Memory B cell (primary cell): ENCODE measurements at places on chromosomes 2 and 18.

GRCh38 chr2:86107031-86107430, 996 bp downstream of the PTCD3 start:
- H3K27ac ChIP-seq: peak overlapping the region; percentile 99
- H3K27me3 ChIP-seq: no peaks in the 10 kb centered on the region
- DNase-seq: no peak

DNA sequence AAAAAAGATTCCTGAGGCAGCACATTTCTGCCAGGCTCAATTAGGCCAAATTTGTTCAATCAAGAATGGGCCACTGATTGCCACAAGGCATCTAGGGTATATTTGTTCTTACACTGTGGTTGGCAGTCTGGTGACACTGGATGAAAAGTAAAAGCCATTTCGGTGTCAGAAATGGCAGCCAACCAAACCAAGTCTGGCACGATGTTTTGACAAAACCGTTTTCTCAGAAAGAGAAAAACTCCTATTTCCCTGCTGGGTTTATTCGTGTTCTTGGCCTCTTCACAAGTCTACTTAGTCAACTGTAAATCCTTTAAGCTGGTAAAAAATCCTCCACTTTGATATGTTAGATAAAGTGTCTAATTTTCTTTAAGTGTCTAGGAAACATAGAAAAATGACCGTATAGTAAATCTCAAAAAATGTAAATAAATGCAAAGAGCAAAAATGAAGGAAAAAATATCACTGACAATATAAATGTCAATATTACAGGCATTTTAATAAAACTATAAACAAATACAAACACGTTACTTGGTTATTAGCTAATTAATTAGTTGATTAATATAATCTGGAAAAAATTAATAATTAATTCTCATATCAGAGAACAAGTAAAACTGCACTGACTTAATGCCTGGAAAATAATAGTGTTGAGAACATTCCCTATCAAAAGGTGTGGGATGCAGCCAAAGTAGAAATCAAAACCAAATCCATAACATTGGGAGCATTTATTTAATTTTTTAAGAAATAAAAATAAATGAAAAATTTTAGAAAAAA, 182.0 kb upstream of the ZNF804A start:
- no peaks in the 10 kb centered on the region for H3K27me3 ChIP-seq
- no peaks in the 10 kb centered on the region for H3K36me3 ChIP-seq
- no peak overlapping the region for H3K27ac ChIP-seq
- H3K4me1 ChIP-seq: no peaks in the 10 kb centered on the region

GRCh38 chr18:10304853-10305252, 149.6 kb upstream of the APCDD1 start:
- H3K27me3 ChIP-seq: no peaks in the 10 kb centered on the region
- H3K36me3 ChIP-seq: no peaks in the 10 kb centered on the region
- no peaks in the 10 kb centered on the region for H3K4me1 ChIP-seq
- no peak overlapping the region for H3K4me3 ChIP-seq

DNA sequence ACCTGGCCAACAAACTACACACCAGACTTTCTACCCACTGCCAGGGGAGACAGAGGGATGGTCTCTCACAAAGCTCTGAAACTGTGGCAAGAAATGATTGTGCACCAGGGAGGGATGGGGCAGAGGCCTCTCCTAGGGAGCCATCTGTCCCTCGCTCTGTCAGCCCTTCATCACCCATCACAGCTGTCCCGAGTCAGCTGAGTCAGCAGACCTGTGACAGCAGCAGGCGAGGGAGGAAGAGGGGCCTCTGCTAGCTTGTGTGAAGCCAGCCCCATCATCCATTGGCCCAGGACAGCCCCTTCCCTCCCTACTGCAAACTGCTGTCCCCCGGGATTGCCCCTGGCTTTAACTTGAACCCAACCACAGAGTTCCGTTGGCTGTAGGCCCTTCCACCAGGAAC, 5.0 kb downstream of the SH2D6 start:
- no peak overlapping the region for H3K4me3 ChIP-seq
- no peaks in the 10 kb centered on the region for H3K27me3 ChIP-seq
- H3K27ac ChIP-seq: no peak overlapping the region
- peaks cover 13% of the 10 kb centered on the region for H3K4me1 ChIP-seq

DNA sequence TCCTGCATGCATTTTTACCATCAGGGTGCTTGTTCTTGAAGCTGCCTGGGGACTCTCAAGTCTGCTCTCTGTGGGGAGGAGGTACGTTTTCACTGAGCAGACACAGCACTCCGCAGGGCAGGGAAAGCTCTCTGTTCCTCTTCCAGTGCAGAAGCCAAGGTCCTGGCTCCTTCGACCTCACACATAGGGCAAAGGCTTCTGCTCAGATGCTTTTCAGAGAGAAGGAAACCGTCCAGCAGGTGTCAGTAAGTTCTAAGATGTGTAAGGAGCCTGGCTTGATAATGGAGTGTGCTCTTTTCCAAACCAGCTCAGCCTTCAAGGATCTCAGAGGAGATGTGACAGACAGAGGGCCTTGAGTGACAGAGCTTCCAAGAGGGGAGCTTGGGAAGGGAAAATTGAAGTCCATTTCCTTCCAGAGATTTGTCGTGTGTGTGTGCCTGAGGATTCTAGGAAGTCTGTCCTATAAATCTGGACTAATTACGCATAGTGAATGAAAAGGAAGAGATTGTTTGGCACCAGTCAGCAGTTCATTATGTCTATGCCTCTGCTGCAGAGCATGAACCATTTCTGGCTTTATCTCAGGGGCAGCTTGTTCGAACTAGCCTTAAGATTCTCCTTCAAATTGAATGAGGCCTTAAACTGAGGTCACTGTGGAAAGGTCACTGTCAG, 67.3 kb upstream of the UPP2 start:
- no peak for DNase-seq
- H3K4me1 ChIP-seq: no peaks in the 10 kb centered on the region
